ENCODE measurements at places on chromosomes 2 and 18.

DNA sequence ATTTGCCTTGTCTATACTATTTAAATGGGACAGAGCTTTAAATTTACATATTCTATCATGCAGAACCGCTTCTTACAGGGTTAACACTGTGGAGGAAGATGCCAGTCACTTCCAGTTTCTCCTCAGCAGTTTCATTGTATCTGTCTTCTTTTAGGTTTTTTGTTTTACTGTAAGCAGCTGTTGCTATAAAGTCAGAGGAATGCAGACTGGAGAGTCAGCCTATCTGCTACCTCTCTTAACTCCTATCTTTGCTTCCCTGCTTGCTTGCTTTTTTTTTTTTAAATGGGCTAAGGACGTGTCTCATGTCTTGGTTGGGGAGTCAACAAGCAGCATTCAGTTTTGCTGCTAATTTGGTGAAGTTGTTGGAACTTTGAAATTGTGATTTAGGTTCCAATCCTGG is 8.9 kb downstream of the EPC2 start:
- DNase-seq: no peak

- no peak for DNase-seq
Observed at GRCh38 chr2:41216978-41217377, 765.1 kb upstream of the SLC8A1 start.

GRCh38 chr18:75612456-75612855 is 185.0 kb upstream of the SMIM21 start:
- DNase-seq: no peak

GRCh38 chr2:46574457-46575355 is 95.3 kb downstream of the TMEM247 start:
- no peak for DNase-seq

DNA sequence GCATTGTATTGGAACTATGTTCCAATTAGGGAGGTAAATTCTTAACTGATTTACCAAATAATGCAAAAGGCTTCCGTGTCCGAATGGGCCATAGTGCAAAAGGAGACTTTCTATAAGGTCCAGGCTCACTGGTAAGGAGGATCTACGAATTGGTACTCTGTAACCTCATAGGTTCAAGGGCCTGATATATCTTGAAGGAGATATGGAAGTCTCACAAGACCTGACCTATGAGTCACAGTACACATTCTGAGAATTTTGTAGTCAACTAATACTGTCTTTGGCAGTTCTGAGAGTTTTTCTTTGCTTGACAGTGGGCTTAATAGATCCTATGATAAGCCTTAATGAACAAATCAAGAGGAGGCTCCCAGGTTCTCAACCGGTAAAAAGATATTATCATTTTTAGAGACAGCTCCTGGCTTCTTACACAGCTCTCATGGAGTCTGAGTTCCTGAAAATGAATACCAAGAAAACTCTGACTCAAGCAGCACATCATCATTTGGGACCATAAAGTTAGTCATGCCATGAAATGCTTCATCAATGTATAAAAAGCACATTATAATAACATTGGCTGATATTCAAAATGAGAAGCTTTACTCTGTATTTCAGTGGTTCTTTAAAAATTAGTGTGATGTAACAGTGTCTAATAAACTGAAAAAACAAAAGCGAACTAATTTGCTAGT is 1275.2 kb upstream of the CRIM1 start:
- no peak for DNase-seq

Measured in right hindlimb (tissue), 1 donor.